Dorsolateral prefrontal cortex (tissue), 122 donors: ENCODE measurements at places on chromosomes 5 and 9. TPM values are rescaled to one million over a fixed set of nuclear protein-coding genes. Genes with fewer than 3 reads are reported as not detected.

- no peak for DNase-seq
Measured at GRCh38 chr9:114761523-114761922, 44.3 kb downstream of the TNFSF15 start.

DNA sequence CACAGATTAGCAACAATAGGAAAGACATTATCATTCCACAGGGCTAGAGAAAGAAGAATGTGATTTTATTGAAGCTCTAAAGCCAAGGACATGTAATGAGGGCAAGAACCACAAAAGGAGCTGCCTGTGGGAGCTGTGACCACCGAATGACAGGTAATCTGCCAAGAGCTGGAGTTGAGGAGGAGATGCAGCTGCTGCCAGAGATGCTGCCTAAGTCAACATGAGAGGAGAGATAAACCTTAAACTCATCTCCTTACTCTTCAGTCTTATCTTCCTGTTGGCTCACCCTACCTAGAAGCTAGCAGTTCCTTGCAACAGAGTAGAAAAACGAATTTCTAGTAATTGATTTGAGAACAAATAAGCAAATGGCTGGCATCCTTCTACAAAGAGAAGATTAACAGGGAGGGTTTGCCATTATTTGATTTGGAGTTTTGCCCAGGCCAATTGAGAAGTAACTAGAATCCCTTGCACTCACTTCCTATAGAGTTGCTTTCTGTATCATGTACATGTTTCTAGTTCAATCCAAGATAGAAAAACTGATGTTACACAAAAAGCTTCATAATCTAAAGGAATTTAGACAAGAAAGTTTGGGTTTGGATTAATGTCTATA lies 539.2 kb downstream of the TLE1 start:
- DNase-seq, result no peak

DNA sequence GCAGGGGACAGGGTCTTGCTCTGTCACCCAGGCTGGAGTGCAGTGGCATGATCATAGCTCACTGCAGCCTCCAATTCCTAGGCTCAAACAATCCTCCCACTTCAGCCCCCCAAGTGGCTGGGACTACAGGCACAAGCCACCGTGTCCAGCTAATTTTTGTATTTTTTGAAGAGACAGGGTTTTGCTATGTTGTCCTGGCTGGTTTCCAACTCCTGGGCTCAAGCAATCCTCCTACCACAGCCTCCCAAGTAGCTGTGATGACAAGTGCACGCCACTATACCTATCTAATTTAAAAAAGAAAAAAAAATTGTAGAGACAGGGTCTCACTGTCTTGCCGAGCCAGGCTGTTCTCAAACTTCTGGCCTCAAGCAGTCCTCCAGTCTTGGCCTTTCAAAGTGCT lies 31.6 kb upstream of the LECT2 start:
- no peak for DNase-seq

GRCh38 chr9:77763566-77763965 lies 115.4 kb upstream of the GNA14 start:
- DNase-seq, result no peak

GRCh38 chr5:158925314-158925713 lies 174.4 kb downstream of the EBF1 start:
- no peak for DNase-seq

DNA sequence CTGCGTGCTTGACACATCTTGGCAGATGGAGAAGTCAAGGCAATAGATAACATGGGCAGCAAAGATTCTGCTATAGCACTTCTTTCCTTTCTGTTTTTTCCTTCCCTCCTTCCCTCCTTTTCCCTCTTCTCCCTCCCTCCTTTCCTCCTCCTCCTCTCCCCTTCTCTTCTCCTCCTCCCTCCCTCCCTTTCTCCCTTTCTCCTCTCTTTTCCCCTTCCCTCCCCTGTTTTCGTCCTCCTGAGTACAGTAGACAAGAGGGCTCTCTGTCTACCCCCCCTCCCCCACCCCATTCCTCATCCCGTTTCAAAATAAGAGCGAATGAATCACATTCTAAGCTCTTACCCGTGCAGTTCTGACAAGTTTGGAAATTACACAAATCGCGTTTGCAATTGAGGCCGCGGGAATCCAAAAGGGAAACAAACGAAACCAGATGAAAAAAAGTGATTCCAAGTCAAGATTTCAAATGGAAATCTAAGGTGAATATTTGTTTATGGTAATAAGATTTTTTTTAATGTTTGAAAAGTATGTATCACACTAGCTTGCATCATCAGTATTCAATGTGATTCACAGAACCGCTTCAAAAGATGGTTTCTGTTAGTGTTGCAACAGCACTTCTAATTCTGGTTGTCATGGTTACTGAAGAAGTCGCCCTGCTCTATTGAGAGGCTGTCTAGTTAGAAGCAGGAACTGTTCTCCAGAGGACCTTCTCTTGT lies 1.3 kb downstream of the NIM1K start:
- no peak for DNase-seq

- no peak for DNase-seq
Measured at GRCh38 chr5:11191673-11192072, 430.6 kb upstream of the DAP start.

- no peak for DNase-seq
Measured at GRCh38 chr5:4442221-4442620, 697.9 kb upstream of the ADAMTS16 start.

- no peak for DNase-seq
Measured at GRCh38 chr5:102809033-102809432, 53.9 kb downstream of the PAM start.

GRCh38 chr5:28984639-28985038 lies 1946.3 kb upstream of the CDH9 start:
- no peak for DNase-seq

DNA sequence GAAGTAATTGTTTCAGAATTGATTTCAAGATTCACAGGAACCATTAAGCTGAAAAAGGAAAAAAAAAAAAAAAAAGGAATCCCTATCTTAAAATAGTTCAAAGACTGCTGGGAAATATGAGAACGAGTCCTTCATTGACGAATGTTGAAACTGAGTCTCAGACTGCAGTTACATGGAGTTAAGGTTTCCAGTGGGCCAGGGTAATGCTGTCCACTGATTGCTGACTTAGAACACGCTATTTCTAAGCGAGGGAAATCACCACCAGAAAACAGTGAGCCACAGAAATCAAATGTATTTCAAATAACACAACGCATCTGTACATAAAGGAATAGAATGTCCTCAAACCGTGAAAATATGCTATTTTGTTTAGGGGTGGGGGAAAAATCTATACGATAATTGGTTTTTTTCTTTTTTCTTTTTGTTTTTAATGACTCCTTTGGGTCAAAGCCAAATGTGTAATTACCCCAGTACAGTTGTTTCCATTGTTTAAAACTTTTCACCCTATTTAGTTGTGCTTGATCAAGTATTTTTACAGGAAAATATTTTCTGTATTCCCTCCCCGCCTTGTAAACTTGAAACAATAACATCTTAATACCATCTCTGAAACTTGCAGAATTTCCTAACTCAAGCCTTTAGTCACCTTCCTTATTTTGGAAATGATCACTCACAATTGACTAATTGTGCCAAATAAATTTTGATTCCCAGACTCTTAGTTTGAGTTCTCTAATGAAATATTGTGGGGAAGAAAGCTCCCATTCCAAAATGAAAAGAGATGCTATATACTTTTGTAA lies 208.3 kb downstream of the MCTP1 start:
- no peak for DNase-seq

DNA sequence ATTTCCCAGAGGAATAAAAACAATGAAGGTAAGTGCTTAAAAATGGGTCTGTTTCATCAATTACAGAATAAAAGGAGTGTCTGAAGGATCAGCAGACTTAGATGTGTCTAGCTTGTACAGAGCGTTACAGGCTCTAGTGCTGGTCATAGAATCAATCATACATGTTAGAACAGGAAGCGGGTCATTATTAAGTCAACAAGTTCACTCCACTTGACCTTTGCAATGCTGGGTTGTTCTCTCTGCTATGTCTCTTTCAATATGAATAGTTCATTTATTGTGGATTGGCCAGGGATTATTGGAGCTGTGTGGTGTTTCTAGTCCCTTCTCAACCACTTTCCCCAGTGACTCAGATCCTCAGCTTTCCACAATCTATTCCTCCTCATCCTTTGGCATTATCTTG lies 20.7 kb upstream of the EGFLAM start:
- DNase-seq, result no peak

DNA sequence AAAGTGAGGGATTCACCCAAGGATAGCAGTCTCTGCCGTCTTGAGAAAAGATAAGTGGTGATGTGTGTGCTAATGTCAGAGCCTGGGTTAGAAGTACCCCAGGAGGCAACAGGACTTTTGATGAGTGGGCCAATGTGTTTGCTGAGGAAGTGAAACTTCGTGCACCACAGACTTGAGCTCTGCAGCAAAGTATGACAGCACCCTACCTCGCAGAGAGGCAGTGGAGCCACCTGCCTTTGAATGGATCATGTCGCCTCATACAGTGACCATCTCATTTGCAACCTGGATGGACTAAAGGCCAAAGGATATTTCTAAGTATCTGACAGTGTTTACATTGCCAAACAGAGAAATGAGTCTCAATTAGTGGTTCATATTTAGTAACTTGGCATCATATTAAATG lies 593.9 kb upstream of the GRAMD2B start:
- DNase-seq, result no peak

DNA sequence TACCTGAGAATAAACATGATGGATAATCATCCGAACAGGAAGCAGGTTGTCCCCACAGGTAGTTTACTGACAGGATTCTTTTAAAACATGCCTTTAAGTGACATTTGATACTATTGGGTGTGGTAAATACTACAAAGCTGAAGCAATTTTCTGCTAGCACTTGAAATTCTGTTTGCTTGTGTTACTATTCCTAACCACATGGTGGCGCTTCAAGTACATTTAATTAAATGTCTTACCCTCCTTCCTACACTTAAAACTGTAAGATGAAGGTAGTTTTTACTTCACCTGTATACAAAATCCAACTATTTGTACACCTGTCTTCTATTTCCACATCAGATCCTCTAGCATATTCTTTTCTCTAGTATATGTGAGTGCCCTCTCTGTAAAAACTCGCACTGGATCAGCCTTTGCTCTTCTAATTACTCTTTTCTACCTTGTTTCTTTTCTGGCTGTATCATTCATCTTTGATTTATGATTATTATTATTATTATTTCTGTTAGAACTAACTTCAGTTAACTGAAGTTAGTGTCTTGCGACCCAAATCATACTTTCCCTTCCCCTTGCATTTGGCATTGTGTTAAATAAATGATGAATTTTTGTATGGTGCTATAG lies 18.4 kb downstream of the SLC25A46 start:
- DNase-seq, result no peak

GRCh38 chr9:6024035-6024554 lies 8.7 kb upstream of the RANBP6 start:
- no peak for DNase-seq

GRCh38 chr9:116395699-116396037 lies 242.1 kb downstream of the PAPPA start:
- DNase-seq, result no peak

DNA sequence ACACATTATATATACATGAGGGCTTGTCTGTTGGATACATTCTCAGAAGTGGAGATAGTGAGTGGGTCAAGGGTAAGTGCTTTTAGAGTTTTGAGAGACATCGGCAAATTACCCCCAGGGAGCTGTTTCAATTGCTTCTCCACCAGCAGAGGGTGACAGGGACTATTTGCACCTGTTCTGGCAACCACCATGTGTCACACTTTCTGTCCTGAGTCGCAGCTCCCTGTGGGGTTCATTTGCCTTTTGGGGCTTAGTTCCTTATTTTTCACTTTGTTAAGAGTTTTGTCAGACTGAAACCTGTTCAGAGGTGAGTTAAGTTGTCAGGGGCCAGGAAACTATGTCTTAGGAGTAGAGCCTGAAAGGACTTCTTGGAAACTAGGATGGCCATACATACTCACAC lies 20.1 kb upstream of the SLC36A1 start:
- DNase-seq, result no peak

- no peak for DNase-seq
Measured at GRCh38 chr9:83999141-83999918, 18.7 kb downstream of the RMI1 start.

- peak; percentile 54 for DNase-seq
Measured at GRCh38 chr5:98771382-98772109, 1.9 kb upstream of the RGMB start.

GRCh38 chr9:131436865-131437271 lies 43.0 kb downstream of the PRRC2B start:
- no peak for DNase-seq

- DNase-seq, result no peak
Measured at GRCh38 chr5:133293960-133294359, 242.1 kb downstream of the HSPA4 start.

DNA sequence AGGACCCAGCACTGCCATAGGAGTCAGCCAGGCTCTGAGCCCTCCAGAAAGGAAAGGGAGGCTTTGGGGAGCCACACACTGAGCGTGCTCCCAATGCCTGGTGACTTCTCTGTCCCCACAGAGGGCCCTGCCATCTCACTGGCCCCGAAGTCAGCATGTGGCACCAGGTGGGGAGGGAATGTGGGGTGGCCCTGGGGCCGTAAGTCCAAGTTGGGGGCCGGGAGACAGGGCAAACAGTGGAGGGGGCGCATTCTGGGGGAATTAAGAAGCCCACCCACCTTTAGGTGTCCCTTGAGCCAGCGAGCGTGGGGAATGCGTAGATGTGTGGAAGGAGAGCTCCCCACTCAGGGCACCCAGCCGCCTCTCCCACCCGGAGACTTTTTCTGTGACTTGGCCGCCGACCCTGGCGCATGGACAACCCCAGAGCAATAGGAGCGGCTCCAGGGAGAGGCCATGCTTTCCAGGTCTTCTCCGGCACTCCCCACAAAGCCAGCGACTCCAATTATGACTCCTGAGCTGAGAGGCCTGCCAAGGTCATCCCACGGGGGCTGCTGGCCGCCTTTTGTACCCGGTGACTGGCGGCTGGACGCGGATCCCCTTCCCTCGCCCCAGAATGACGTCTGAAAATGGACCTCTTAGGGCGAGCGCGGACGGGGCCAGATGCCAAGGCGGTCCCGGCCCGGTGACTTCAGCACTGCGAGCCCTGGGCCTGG lies 9.8 kb downstream of the IRX1 start:
- DNase-seq, result no peak

Gene SPATA6L
- 12.7 TPM for total RNA-seq

Gene CORO2A
- total RNA-seq, result 5.9 TPM

Gene PCDHB5
- total RNA-seq, result 8.5 TPM

Gene SYK
- 11.4 TPM for total RNA-seq

Gene PCDHGA8
- 5.1 TPM for total RNA-seq

Gene SEMA5A
- 12.4 TPM for total RNA-seq

Gene TMEFF1
- 23.9 TPM for total RNA-seq

Gene FSTL4
- 43.4 TPM for total RNA-seq

Gene BRIX1
- 13.6 TPM for total RNA-seq

Gene FCN1
- 1.5 TPM for total RNA-seq

Gene TLX3
- total RNA-seq, result not detected

Gene CD74
- 168 TPM for total RNA-seq

Gene PCDHA5
- total RNA-seq, result 4.7 TPM

Gene PDE6A
- not detected for total RNA-seq

Gene CARTPT
- total RNA-seq, result 47.5 TPM

Gene INSL6
- total RNA-seq, result not detected

Gene FAT2
- 0.92 TPM for total RNA-seq

Gene LAMC3
- 2.9 TPM for total RNA-seq

Gene ANKS6
- 41.7 TPM for total RNA-seq
